NCI-H1105 (cell line): ENCODE measurements at places on chromosomes 2 and 18.

- no peak for DNase-seq
These were observed 247.9 kb downstream of the IRS1 start for GRCh38 chr2:226551522-226552250.

DNA sequence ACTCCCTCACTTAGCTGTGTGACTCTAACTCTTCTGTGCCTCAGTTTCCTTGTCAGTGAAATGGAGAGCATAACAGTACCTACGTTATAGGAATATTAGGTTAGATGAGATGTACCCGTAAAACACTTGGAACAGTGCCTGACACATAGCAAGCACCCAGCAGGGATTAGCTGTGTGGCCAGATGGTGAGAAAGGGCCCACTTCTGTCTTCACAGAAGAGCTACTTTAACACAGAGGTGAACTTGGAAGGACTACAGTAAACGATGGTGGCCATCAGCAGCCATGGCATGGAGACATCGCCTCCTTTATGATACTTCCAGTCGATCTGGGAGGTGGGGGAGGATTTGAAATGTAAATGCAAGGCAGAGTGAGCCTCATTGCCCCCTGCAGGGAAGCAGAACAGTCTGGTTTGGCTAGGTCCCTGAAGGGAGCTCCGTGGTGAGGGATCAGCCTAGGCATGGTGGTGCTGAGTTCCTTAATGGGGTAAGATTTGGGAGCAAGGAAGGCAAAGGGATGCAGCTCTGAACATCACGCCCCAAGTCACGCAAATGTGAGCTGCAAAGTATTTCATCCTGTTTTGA lies 101.7 kb upstream of the ALPP start:
- no peak for DNase-seq

GRCh38 chr2:231197706-231198290 lies 633 bp upstream of the ARMC9 start:
- no peak for DNase-seq

DNA sequence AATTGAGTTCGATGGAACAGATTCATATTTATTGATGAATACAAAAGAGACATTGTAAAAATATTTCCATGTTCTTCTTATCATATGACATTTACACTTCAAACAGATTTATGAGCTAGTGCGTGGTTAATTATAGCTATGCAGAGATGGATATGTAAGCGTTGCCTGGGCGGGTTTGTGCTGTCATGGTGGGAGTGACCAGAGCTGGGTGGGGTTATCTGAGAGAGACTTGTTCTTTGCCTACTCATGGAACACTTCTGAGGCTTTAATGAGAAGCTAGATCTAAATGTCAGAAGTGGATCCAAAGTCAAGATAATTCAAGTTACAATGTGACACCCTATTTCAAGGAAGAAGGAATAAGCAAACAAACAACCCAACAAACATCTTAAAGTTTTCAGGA lies 162.3 kb upstream of the ZEB2 start:
- no peak for DNase-seq

- no peak for DNase-seq
These were observed 40.4 kb downstream of the CYRIA start for GRCh38 chr2:16625201-16625729.

DNA sequence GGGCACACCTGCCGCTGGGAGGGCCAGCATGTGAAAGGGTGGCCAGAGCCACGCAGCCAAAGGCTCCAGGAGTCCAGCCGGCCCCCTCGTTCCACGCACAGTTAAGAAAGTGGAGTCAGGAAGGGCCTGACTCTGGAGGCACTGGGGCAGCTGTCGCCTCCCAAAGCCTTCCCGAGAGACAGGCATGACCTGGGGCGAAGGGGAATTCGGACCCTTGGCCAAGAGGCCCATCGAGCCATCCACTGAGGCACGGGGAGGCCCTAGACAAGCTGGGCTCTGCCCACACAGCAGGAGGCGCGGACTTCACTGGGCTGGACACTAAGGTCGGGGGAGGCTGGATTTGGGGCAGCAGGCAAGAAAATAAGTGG lies 38.5 kb upstream of the SNED1 start:
- no peak for DNase-seq

- DNase-seq: no peak
These were observed 67.7 kb downstream of the MCFD2 start for GRCh38 chr2:46847726-46848412.

DNA sequence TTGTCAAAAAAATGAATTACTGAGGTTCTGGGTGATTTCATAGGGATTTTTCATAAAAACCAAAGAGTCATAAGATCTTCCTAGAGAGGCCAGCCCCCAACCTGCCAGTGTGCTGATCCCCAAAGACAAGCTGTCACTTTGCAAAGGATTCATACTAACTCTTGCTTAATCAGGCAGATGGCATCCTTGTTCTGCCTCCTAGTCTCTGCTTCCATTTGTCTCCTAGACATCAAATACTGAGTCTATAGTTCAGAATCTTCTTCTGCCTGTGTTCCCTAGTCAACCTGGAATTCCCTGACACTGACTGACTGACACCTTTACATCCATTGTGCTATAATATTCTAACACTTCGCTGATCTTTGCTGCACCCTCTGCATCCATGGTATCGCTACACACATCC lies 84.9 kb downstream of the SLC8A1 start:
- no peak for DNase-seq

GRCh38 chr18:23585007-23585871 lies 1.1 kb downstream of the NPC1 start:
- no peak for DNase-seq

GRCh38 chr2:241065355-241065803 lies 36.7 kb downstream of the MTERF4 start:
- no peak for DNase-seq

DNA sequence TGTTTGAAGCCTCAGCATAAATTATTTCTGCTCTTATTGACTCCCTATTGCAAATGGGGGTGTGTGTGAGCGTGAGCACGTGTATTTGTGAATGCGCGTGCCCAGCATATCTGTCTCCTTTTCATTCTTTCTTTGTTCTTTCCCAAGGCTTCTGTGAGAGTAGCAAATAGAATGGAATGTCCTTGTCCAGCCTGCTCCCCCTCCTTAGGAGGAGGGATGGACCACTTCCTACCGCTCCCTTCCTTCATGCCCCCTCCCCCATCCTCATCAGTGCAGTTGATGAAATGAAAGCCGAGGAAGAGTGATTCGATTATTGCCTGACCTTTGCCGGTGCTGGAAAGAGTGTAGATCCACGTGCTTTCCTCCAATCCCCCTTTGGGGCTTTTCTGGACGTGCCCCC lies 102.0 kb downstream of the CPO start:
- DNase-seq: no peak

DNA sequence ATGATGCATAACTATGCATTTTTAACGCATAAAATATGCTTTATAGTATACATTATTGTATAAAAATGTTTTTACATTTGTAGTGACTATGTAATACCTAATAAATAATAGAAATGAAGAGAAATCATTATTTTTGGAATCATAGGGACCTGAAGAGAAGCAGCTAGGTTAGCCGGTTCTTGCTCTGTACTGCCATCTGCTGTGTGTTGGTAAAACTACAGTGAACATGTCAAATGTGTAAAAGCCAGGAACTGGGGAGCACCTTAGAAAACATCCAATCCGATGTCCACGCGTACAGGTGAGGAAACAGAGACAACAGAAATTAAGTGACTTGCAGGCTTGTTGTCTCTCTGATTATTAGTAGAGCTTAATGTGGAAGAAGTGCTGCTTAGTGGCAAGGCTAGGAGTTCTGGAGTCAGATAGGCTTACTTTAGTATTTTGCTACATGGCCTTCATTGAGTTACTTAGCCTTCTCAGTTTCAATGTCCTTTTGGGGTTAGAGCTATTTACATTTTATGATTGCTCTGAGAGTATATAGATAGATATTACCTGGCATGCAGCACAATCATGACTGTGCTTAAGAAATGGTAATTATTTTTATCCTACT lies 386.5 kb downstream of the DLGAP1 start:
- no peak for DNase-seq

DNA sequence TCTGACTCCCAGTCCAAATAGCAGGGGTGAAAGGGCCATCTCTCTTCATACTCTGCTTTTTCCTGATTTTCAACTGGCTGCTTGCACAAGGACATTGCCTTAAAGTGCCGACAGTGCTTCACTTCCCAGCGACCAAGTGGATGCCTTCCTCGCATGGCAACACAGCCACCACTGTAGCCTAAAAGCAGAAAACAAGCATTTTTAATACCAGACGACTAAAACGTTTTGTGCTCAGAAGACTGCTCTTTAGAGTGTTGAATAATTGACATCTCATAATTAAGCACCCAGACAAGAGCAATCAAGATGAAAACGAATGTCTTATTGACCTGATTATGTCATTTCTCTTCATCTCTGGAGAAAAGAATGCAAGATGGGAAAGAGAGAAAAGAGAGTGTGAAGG lies 75.2 kb downstream of the PLA2R1 start:
- no peak for DNase-seq

GRCh38 chr2:28338046-28338817 lies 54.4 kb upstream of the FOSL2 start:
- DNase-seq: no peak

- no peak for DNase-seq
These were observed 54.6 kb downstream of the PIKFYVE start for GRCh38 chr2:208320686-208321085.

- no peak for DNase-seq
These were observed 204.2 kb downstream of the CBLN2 start for GRCh38 chr18:72339976-72340375.

DNA sequence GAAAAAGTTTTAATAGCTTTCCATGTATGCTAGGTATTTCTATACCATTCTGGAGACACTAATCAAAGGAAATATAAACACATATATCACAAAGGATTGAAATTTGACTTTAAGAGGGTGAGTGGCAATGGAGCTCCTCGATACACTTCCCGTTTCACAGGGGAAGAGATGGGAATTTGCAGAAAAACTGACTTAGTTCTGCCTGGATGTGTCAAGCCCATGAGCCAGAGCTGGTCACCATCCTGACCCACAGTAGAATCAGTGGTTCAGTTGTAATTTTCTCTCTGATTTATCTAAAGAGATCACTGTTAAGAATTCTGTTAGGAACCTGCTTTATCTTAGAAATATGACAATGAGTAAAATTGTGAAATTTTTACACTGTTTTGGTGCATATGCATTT lies 34.2 kb downstream of the PLCL1 start:
- DNase-seq: no peak

DNA sequence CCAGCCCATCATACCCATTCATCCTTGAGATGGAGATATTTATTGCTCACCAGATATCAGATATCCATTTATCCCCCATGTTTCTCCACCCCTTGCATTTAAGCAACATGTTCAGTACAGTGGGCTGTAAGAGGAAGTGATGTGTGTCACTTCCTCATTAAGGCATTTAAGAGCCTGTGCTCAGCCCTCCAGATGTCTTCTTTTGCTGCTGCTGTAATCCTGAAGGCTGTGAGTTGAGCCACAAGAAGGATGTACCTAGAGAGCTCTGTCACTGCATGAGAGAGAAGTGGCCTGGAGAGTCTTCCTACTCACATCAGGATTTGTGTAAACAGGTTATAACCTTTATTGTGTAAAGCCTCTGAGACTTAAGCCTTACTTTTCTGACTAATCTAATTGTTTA lies 151.8 kb upstream of the UNC80 start:
- DNase-seq: no peak

- DNase-seq: no peak
These were observed 554.3 kb downstream of the ZEB2 start for GRCh38 chr2:143965493-143966164.

- no peak for DNase-seq
These were observed 140.4 kb upstream of the ALPP start for GRCh38 chr2:232238108-232238507.

GRCh38 chr2:157741819-157742484 lies 113.3 kb upstream of the ACVR1C start:
- no peak for DNase-seq

- DNase-seq: no peak
These were observed 782.9 kb downstream of the GALR1 start for GRCh38 chr18:78032574-78032973.

DNA sequence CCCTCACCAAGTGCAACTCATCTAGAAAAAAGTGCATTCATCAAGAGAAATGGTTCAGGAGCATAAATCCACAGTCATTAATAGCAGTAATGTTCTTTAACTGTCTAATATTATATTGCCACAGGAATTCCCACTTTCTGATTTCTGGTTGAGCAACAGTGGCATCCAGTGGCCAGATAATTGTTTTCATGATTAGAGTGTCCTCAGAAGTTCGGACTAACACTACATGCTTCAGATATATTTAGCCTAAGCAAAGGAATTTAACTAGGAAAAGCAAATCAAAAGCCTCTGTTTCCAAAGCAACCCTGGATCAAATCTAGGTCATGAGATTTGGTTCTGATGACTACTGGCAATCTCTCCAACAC lies 9.8 kb upstream of the ERBB4 start:
- DNase-seq: no peak

GRCh38 chr2:208407667-208408066 lies 1.1 kb downstream of the PTH2R start:
- DNase-seq: peak; percentile 53

- DNase-seq: no peak
These were observed 8.6 kb upstream of the TMEM163 start for GRCh38 chr2:134727385-134727784.
